ENCODE measurements at places on chromosomes 4 and X. TPM values are rescaled to one million over a fixed set of nuclear protein-coding genes. Genes with fewer than 3 reads are reported as not detected.

INTU gene
- 0.98 TPM for total RNA-seq

FAAH2 gene
- total RNA-seq: 0.13 TPM

PDE6B gene
- total RNA-seq: not detected

TIGD2 gene
- 4.2 TPM for total RNA-seq

JAKMIP1 gene
- total RNA-seq: not detected

JCHAIN gene
- 0.46 TPM for total RNA-seq

KLHL4 gene
- total RNA-seq: 3.1 TPM

PPEF2 gene
- total RNA-seq: not detected

DCAF4L1 gene
- total RNA-seq: 0.12 TPM

MAGEB18 gene
- not detected for total RNA-seq

RAB39B gene
- total RNA-seq: 1.2 TPM

PCDH10 gene
- 0.13 TPM for total RNA-seq

ATP8A1 gene
- total RNA-seq: 0.03 TPM

ITGB1BP2 gene
- 1.0 TPM for total RNA-seq

SMPX gene
- not detected for total RNA-seq

SLC9A7 gene
- total RNA-seq: 11.6 TPM

MAGEA9B gene
- not detected for total RNA-seq

GAGE1 gene
- not detected for total RNA-seq

SLC49A3 gene
- total RNA-seq: 0.15 TPM

SMIM31 gene
- total RNA-seq: 0.09 TPM

HSPA4L gene
- total RNA-seq: 8.5 TPM

ZXDB gene
- 6.6 TPM for total RNA-seq

VEGFC gene
- total RNA-seq: 14.7 TPM

CTAG1A gene
- not detected for total RNA-seq

NPY1R gene
- total RNA-seq: 0.17 TPM

HSFX2 gene
- total RNA-seq: not detected

VCX3B gene
- not detected for total RNA-seq

CT45A5 gene
- not detected for total RNA-seq
